ENCODE measurements at places on chromosomes 5 and 9.

DNA sequence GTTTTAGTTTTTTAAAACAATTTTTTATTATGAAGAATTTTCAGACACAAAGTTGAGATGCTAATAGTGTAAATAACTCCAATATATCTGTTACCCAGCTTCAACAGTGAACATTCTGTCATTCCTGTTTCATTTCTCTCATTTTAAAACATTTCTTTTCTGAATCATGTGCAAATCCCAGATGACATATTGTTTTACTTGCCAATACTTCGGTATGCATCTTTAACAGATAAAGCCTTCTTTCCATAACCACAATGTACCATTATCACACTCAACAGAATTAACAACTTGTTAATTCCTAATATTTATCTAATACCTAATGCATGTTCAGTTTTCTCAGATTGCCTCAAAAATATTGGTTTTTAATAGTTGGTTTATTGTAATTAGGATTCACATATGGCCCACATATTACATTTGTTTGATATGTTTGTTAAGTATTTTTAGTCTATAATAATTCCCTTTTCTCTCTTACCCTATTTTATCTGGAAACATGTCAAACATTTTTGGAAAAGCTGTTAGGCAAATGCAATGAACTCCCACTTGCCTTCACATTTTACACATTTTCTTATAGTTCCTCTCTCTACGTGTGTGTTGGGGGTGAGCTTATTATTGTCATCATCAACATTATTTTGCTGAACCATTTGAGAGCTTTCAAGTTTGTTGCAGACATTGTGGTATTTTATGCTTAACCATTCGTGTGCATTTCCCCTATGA is 58.7 kb upstream of the ANKRD55 start:
- DNase-seq = no peak

- no peak for DNase-seq
Measured at GRCh38 chr9:3608011-3608410, 82.2 kb upstream of the RFX3 start.

- no peak for DNase-seq
Measured at GRCh38 chr9:129270903-129271431, 92.9 kb upstream of the IER5L start.

- no peak for DNase-seq
Measured at GRCh38 chr5:79886925-79887655, 104.0 kb downstream of the MTX3 start.

DNA sequence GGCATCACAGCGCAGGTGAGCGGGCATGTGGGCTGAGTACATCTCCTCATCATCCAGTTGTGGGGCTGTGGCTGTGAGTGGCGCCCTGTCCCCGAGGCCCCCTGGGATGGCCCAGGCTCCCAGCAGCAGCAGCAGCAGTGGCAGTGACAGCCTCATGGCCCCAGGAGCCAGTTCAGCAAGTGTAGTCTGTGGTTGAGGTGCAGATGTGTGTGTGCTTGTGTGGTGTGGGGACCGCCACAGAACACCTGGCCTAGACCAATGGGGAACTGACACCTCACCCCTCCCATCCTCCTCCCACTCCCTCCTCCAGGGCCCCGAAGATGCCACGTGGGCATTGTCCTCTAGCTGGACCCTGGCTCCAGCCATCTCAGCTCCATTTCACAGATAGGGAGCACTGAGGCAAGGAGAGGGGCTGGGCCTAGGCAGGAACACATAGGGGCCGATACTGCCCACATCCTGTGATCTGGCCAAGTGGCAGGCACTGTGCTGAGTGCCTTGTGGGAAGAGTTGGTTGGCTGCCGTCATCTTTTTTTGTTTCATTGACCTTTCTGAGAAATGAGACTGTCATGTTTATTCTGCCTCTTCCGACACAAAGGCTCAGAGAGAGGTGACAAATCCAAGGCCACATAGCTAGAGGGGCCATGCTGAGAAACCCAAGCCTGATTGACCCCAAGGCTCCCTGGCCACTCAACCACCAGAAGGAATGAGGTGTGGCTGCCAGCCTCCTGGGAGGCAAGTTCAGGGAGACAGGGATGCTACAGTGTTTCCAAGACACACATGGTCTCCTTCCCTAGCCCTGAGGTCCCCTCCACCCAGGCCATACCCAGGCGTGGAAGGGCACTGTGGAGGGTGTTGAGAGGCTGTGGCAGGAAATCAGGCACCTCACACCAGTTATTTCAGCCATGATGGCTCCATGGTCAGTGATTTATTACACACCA is at the start of gene MZB1:
TSS of gene MZB1 (minus strand) at position 213 of the 938 bp plus-strand sequence. CDS start at position 156, 57 bp downstream.
- no peak for DNase-seq

- no peak for DNase-seq
Measured at GRCh38 chr5:134566741-134567221, 41.3 kb downstream of the JADE2 start.

GRCh38 chr9:93897075-93897970 is 57.8 kb downstream of the BARX1 start:
- DNase-seq = no peak
